ENCODE measurements at places on chromosomes 3 and 15. TPM values are rescaled to one million over a fixed set of nuclear protein-coding genes. Genes with fewer than 3 reads are reported as not detected.

ZFYVE19 gene
- total RNA-seq, result 14.8 TPM

CSPG5 gene
- 0.84 TPM for total RNA-seq

LINGO1 gene
- 10.5 TPM for total RNA-seq

CCDC54 gene
- not detected for total RNA-seq

RBP2 gene
- total RNA-seq, result not detected

LSMEM2 gene
- total RNA-seq, result 0.10 TPM

HCLS1 gene
- 0.08 TPM for total RNA-seq

TUSC2 gene
- total RNA-seq, result 23.4 TPM

RTP3 gene
- not detected for total RNA-seq

TFRC gene
- total RNA-seq, result 85.5 TPM

PP2D1 gene
- total RNA-seq, result not detected

ADGRG7 gene
- not detected for total RNA-seq

SI gene
- total RNA-seq, result not detected

GOLGA6A gene
- total RNA-seq, result 0.12 TPM

CCK gene
- total RNA-seq, result 2.1 TPM

CADM2 gene
- total RNA-seq, result 0.28 TPM

UPK1B gene
- 14.3 TPM for total RNA-seq

Data from A549 treated with Hydrocortisone at 1 μM for 4 hours (cell line).